ENCODE measurements at places on chromosomes 16 and 17.

DNA sequence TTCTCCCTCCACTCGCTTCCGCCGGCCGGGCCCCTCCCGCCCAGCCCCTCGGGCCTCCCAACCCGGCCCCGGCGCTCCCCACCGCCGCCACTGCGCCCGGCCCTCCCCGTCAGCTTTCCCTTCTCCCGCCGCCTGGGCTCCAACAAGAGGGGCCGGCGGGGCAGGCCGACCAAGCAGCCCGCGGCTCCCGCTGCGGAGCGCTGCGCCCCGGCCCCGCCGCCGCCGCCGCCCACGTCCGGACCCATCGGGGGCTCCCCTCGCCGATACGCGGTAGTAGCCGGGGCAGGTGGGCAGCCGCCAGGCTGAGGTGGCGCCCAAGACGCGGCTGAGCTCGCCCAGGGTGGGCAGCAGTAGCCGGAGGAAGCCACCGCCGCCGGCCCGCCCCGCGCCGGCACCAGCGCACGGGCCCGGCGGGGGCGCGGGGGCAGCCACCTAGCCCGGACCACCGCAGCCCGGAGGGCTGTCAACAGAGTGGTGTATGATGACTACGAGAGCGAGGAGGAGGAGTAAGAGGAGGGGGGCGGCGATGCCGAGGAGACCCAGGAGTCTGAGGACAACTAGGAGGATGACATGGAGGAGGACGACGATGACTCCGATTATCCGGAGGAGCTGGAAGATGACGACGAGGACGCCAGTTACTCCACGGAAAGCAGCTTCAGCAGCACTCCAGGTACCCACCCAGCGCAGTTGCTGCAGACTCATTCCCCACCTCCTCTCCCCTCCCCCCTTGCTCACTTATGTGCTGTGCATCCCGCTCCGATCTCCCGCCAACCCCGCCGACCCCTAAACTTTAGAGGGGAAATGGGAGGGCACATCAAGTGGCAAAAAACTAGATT is 498 bp downstream of the LRRC37B start:
- H3K36me3 ChIP-seq = no peaks in the 10 kb centered on the region
- peak overlapping the region; percentile 35 for H3K27ac ChIP-seq
- peak overlapping the region; percentile 83 for H3K4me3 ChIP-seq
- no peak for DNase-seq

GRCh38 chr17:34131386-34131785 is 123.7 kb upstream of the CCL2 start:
- no peak overlapping the region for H3K27ac ChIP-seq
- H3K27me3 ChIP-seq = no peaks in the 10 kb centered on the region
- no peaks in the 10 kb centered on the region for H3K4me1 ChIP-seq

GRCh38 chr17:5248821-5249479 is 14.3 kb upstream of the SCIMP start:
- no peaks in the 10 kb centered on the region for H3K27me3 ChIP-seq
- H3K4me1 ChIP-seq = no peaks in the 10 kb centered on the region
- no peak overlapping the region for H3K4me3 ChIP-seq
- DNase-seq = no peak
- no peaks in the 10 kb centered on the region for H3K36me3 ChIP-seq
- H3K27ac ChIP-seq = no peak overlapping the region

GRCh38 chr17:71482625-71483024 is 638.2 kb upstream of the SOX9 start:
- no peaks in the 10 kb centered on the region for H3K36me3 ChIP-seq
- H3K4me1 ChIP-seq = no peaks in the 10 kb centered on the region
- no peaks in the 10 kb centered on the region for H3K27me3 ChIP-seq

DNA sequence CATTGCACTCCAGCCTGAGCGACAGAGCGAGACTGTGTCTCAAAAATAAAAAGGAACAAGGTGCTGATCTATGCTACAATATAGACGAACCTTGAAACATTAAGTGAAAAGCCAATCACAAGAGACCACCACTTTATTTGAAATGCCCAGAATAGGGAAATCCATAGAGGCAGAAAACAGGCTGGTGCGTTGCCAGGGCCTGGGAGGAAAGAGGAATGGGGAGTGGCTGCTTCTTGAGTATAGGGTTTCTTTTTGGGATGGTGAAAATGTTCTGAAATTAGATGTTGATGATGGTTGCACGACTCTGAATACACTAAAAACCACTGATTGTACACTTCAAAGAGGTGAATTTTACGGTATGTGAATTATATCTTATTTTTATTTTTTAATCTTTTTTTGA is 20.3 kb upstream of the GLIS2 start:
- no peak overlapping the region for H3K4me3 ChIP-seq
- H3K27ac ChIP-seq = no peak overlapping the region
- H3K27me3 ChIP-seq = no peaks in the 10 kb centered on the region
- DNase-seq = no peak

GRCh38 chr16:14454391-14454790 is 175.7 kb downstream of the PARN start:
- no peaks in the 10 kb centered on the region for H3K36me3 ChIP-seq
- H3K4me3 ChIP-seq = no peak overlapping the region
- no peak for DNase-seq
- no peak overlapping the region for H3K27ac ChIP-seq
- no peaks in the 10 kb centered on the region for H3K27me3 ChIP-seq
- H3K4me1 ChIP-seq = no peaks in the 10 kb centered on the region

GRCh38 chr17:45823598-45823997 is 21.1 kb upstream of the SPPL2C start:
- H3K27ac ChIP-seq = no peak overlapping the region
- no peaks in the 10 kb centered on the region for H3K27me3 ChIP-seq

- H3K27me3 ChIP-seq = no peaks in the 10 kb centered on the region
- H3K4me3 ChIP-seq = peak overlapping the region; percentile 83
- peak; percentile 78 for DNase-seq
- no peaks in the 10 kb centered on the region for H3K36me3 ChIP-seq
Measured at GRCh38 chr16:31441956-31442355, 633 bp downstream of the ZNF843 start.

GRCh38 chr17:386141-386876 is 33.7 kb upstream of the RPH3AL start:
- H3K4me1 ChIP-seq = no peaks in the 10 kb centered on the region
- H3K4me3 ChIP-seq = no peak overlapping the region
- no peaks in the 10 kb centered on the region for H3K27me3 ChIP-seq

DNA sequence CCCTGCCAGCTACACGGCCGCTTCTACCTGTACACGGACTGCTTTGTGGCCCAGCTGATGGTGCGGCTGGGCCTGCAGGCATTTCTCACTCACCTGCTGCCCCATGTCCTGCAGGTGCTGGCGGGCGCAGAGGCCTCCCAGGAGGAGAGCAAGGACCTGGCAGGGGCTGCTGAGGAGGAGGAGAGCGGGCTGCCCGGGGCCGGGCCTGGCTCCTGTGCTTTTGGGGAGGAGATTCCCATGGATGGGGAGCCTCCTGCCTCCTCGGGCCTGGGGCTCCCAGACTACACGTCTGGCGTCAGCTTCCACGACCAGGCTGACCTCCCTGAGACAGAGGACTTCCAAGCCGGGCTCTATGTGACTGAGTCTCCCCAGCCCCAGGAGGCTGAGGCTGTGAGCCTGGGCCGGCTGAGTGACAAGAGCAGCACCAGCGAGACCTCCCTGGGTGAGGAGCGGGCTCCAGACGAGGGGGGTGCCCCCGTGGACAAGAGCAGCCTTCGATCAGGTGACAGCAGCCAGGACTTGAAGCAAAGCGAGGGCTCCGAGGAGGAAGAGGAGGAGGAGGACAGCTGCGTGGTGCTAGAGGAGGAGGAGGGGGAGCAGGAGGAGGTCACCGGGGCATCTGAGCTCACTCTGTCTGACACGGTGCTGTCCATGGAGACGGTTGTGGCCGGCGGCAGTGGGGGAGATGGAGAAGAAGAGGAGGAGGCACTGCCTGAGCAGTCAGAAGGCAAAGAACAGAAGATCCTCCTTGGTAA is 3.5 kb downstream of the WDR81 start:
- no peak for DNase-seq
- H3K27me3 ChIP-seq = no peaks in the 10 kb centered on the region
- no peaks in the 10 kb centered on the region for H3K36me3 ChIP-seq
- H3K27ac ChIP-seq = no peak overlapping the region
- no peak overlapping the region for H3K4me3 ChIP-seq

- no peaks in the 10 kb centered on the region for H3K27me3 ChIP-seq
- H3K4me1 ChIP-seq = peaks cover 16% of the 10 kb centered on the region
Measured at GRCh38 chr17:15654886-15655561, 29.1 kb downstream of the TRIM16 start.

DNA sequence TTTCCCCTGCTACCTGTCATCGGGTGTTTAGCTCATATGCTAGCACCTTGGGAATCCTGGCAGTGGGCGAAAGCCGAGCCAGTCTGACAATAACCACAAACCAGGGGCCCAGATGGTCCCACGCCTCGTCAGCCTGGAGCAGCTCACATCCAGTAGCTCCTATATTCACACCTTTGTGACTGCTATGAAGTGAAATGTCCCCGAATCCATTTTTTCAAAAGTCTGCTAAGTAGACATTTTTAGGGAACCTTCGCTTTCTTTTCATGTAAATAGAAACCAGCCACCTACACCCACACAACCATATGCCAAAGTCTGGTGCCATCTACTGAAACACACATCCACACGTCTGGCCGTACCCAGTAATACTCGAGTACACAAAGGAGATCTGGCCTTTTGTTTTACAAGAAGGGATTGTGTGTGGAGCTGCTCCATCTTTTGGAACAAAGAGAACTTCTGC is 176.8 kb downstream of the SLC39A11 start:
- H3K4me3 ChIP-seq = no peak overlapping the region
- no peak for DNase-seq
- no peak overlapping the region for H3K27ac ChIP-seq
- H3K36me3 ChIP-seq = no peaks in the 10 kb centered on the region

DNA sequence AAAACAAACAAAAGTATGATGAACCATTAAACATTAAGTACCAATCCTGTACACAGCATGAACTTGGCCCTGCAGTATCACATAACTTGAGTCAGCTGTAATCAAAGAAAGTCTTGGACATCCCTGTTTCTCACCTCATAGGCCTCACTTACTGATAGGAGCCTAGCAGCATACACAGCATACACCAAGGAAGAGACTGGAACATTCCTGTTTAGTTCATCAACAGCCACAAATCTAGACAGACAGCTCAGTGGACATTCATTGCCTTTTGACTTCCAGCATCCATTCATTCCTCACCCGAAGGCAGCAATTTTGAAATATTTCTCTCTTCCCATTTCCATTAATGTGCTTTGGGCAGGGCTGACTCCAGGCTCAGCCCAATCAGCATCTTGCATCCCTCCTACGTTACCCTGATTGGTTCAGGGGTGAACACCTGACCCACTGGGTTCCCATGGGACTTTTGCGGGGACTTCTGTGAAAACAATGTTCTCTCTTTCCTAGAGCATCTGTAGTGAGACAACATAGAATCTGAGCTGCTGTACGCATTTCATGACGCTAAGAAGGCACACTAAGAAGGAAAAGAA is 336.7 kb upstream of the ZFHX3 start:
- H3K36me3 ChIP-seq = no peaks in the 10 kb centered on the region
- no peak overlapping the region for H3K27ac ChIP-seq
- H3K27me3 ChIP-seq = no peaks in the 10 kb centered on the region

GRCh38 chr17:38738686-38739085 is 8.5 kb downstream of the CISD3 start:
- H3K27ac ChIP-seq = no peak overlapping the region
- no peaks in the 10 kb centered on the region for H3K27me3 ChIP-seq
- peaks cover 34% of the 10 kb centered on the region for H3K4me1 ChIP-seq
- H3K4me3 ChIP-seq = no peak overlapping the region

GRCh38 chr17:302300-302698 is 50.3 kb downstream of the RPH3AL start:
- no peak overlapping the region for H3K27ac ChIP-seq
- no peaks in the 10 kb centered on the region for H3K27me3 ChIP-seq
- peaks cover 6% of the 10 kb centered on the region for H3K36me3 ChIP-seq
- peaks cover 3% of the 10 kb centered on the region for H3K4me1 ChIP-seq

- no peak overlapping the region for H3K27ac ChIP-seq
- DNase-seq = no peak
- H3K4me3 ChIP-seq = no peak overlapping the region
- no peaks in the 10 kb centered on the region for H3K4me1 ChIP-seq
- H3K27me3 ChIP-seq = no peaks in the 10 kb centered on the region
Measured at GRCh38 chr16:54268340-54268739, 18.2 kb downstream of the IRX3 start.

- H3K27me3 ChIP-seq = no peaks in the 10 kb centered on the region
- DNase-seq = no peak
- H3K36me3 ChIP-seq = no peaks in the 10 kb centered on the region
- no peak overlapping the region for H3K27ac ChIP-seq
- H3K4me1 ChIP-seq = peaks cover 2% of the 10 kb centered on the region
Measured at GRCh38 chr17:38564869-38565268, 40.9 kb downstream of the SRCIN1 start.

- H3K27me3 ChIP-seq = no peaks in the 10 kb centered on the region
- H3K4me1 ChIP-seq = peaks cover 8% of the 10 kb centered on the region
- H3K27ac ChIP-seq = no peak overlapping the region
- H3K36me3 ChIP-seq = no peaks in the 10 kb centered on the region
Measured at GRCh38 chr17:3960764-3961163, 3.5 kb downstream of the ATP2A3 start.

GRCh38 chr16:79914961-79915720 is 314.6 kb upstream of the MAF start:
- H3K4me1 ChIP-seq = no peaks in the 10 kb centered on the region
- H3K36me3 ChIP-seq = no peaks in the 10 kb centered on the region
- no peaks in the 10 kb centered on the region for H3K27me3 ChIP-seq
- DNase-seq = no peak
- no peak overlapping the region for H3K4me3 ChIP-seq

- DNase-seq = no peak
- no peaks in the 10 kb centered on the region for H3K4me1 ChIP-seq
- no peak overlapping the region for H3K27ac ChIP-seq
Measured at GRCh38 chr17:32604966-32605365, 118.2 kb downstream of the CDK5R1 start.

GRCh38 chr17:73703917-73704316 is 59.7 kb upstream of the SDK2 start:
- no peaks in the 10 kb centered on the region for H3K4me1 ChIP-seq
- no peak for DNase-seq
- H3K36me3 ChIP-seq = no peaks in the 10 kb centered on the region
- no peaks in the 10 kb centered on the region for H3K27me3 ChIP-seq

DNA sequence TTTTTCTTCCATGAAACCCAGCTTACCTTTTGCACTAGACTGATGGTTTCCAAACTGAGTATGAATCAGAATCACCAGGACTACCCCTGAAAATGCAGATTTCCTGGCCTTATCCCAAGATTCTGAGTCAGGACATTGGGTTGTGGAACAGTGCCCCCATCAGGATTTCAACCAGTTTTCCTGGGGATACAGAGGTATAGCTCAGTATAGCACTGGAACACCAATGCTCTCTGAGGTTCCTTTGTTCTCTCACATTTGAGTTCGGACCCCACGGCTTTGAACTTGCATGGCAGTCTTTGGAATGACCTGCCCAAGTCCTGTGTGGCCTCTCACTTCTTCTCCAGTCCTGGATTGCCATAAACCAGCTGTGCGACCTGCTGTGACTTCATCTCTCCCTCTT is 12.8 kb upstream of the CCL8 start:
- no peaks in the 10 kb centered on the region for H3K27me3 ChIP-seq
- H3K27ac ChIP-seq = no peak overlapping the region
- no peaks in the 10 kb centered on the region for H3K4me1 ChIP-seq
- H3K4me3 ChIP-seq = no peak overlapping the region
- no peaks in the 10 kb centered on the region for H3K36me3 ChIP-seq
